ENCODE measurements at places on chromosomes 2 and 18.

DNA sequence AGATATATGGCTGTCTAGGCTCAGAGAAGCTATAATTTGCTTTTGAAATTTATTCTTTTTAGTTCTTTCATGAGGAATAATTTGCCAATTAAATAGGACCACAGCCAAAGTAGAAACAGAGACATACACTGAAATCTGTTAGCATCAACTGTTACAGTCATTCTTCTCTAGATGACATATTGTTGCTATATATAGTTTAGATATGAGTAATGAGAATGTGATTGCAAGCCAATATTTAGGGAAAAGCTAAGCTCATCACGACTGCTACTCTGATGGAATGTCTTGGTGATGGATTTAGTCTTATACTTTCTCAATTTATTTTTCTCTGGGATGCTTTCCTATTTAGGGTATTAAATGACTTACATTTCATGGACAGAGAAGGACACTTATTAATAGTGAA is 259.1 kb downstream of the LNPK start:
- no peak for DNase-seq

DNA sequence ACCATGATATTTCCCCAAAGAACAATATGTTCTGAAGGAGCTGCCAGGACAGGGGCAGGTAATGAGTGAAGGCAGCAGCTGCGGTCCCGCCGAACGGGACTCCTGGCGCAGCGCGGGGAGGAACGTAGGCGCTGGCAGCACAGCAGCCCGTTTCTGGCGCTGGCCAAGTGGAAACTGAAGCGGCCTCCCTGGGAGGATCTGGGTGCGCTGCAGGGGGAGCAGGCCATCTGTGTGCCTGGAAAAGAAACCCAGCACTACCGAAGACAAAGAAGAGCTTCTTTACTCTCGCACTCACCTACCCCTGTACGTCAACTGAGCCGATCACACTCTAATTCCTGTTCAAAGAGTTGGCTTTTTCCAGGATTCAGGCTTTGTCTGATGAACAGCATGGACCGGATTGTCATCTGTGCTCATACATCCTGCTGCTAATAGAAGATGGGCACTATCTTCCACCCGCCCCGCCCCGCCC is 11.8 kb downstream of the G6PC2 start:
- no peak for DNase-seq

DNA sequence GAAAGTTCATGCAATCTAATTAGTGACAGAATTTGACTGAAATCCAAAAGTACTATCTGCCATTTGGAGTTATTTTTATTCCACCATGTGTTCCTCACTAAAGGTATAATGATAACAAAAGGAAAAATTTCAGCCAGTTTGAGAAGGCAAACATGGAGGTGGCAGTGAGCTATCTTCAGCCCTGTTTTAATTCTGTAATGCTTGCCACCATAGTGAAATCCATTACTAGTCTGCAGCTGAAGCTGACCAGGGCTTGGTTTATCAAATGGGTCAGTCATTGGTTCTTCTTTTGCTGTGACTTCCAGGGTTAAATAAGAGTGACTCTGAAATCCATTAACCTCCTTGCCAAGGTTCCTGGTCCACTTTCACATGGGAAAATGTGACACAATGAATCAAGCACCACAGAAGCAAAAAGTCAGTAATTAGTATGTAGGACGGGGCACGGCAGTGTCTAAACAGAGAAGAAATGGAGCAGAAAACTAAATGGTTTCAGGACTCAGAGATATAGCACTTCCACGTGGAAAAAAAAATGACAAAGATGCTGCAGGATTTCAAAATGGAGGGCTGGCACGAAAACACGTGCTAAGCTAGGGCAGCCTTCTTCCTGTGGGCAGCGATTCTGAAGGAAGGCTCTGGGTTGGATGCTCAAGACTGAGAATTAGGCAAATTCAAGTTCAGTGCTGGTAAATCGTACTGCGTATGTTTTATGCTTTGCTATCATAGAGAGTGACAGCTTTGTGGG is 87.2 kb downstream of the EPHA4 start:
- DNase-seq, result no peak

- DNase-seq, result peak; percentile 29
Measured at GRCh38 chr2:68774569-68775271, 40.1 kb downstream of the ARHGAP25 start.

DNA sequence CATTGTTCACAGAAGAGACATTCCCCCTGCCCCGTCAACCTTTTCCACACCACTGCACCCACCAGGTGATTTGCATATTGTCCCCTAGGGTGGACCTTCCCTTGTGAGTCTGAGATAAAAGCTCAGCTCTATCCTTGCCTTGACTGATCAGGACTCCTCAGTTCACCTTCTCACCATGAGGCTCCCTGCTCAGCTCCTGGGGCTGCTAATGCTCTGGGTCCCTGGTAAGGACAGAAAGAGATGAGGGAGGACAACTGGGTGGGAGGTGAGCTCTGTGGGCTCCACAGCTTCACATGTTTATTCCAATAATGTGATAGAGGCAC is 1160.1 kb downstream of the RPIA start:
- no peak for DNase-seq

GRCh38 chr18:23380817-23381216 is 72.3 kb upstream of the RIOK3 start:
- DNase-seq, result no peak

- no peak for DNase-seq
Measured at GRCh38 chr18:7632152-7633098, 65.3 kb downstream of the PTPRM start.

GRCh38 chr2:6764968-6765723 is 100.6 kb downstream of the CMPK2 start:
- DNase-seq, result no peak

DNA sequence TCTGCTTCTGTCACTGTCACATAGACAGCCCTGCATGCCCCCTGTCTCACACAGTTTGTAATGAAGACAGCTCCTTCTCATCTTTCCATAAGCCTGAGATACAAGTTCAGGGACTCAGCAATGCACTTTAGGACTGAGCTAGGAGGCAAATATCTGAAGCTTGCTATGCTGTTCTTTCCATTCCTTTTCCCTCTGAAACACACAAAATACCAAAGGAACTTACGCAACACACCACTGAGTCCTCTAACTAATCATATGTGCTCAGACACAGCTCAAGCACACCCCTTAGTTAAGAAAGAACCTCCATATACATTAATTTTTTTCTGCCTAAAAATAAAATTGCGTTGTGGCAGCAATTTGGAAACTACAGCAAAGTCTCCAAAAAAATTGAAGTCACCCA is 17.9 kb downstream of the SERPINB8 start:
- no peak for DNase-seq

GRCh38 chr18:3447068-3447894 is 2.7 kb upstream of the TGIF1 start:
- DNase-seq, result peak; percentile 9
